ENCODE measurements at places on chromosomes 5 and 9.

DNA sequence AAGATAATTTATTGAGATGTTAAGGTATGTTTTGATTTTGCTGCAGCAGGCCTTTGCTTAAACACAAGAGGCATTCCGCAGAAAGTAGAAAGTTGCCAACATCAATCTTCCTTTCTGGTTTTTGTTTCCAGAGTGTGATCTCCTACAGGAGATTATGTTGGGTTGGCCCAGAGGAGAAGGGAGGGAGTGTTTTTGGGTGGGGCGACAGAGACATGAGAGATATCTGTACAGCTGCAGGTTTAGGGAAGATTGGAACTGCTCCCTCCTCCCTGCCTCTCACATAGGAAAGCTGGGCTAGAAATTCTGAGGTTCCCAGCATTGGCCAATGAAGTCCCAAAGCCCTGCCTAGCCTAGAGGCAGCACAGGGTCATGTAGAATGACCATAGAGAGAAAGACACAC lies 211.0 kb downstream of the CEMIP2 start:
- DNase-seq = no peak

- no peak for DNase-seq
These were observed 77.0 kb downstream of the ANKRD55 start for GRCh38 chr5:56155992-56156584.

DNA sequence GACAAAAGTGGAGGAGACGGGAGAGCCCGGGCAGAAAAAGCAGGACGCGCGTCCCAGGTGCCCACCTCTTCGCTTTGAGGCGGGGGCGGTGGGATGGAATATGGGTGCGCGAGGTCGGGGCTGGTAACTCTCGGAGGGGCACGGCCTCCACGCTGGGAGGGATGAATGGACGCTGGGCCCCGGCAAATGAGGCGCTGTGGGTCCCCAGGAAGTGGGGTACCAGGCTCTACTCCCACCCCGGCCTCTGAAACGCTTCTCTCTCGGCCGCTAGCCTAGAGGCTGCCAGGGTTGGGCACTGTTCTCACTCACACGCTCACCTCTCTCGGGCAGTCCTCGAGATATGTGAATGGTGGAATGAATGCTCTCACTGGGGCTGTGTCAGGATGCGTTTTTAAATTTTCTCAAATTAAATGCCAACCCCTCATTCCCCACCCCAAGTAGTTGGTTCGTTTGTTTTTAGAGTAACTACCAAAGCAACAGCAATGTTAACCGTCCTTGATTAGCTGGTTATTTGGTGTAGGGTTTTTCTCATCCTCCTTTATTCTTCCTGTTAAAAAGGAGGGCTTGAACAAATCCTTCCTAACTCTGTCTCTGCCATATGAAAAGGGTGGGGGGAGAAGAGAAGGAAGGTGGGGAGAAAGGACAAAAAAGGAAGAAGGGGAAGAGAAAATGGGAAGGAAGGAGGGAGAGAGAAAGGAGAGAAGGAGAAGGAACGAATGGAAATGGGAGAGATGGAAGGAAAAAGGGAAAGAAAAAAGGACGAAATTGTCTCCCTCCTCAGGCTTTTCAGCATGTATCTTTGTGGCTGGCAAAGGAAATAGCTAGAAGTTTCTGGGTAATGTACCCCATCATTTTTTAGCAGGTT lies 1.3 kb upstream of the EBF1 start:
- DNase-seq = no peak

DNA sequence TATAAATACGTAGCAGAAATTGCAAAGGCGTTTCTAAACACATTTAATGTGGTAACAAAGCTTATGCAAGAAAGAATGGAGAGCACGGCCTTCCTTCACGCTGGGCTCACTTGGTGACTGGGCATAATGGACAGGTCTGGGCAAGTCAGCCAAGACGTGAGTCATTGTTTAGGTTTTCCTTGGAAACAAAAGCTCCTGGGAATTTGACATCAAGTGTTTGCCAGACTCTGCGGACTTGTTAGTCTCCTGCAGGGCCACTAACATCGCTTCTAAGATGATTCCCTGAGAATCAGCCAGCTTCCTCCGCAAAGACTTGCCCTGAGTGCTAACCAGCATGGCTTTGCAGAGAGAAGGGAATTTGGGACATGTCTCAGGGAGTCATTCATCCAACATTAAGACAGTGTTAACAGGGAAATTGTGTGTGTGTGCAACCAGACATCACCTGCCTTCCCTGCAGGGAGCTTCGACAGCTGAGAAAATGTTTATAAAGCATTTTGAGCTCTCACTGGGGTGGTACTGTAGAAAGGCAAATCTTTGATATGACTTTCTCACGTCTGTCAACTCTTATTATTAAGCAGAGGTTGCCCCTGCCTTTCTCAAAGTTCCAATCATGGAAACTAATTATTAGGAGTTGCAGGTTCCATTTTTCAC lies 182.5 kb downstream of the NTRK2 start:
- peak; percentile 14 for DNase-seq

- no peak for DNase-seq
These were observed 373.4 kb downstream of the GADD45G start for GRCh38 chr9:89978185-89978584.
